NCI-H2227 treated with DMSO at 0.1 percent for 48 hours (cell line): ENCODE measurements at places on chromosomes 5 and 9.

DNA sequence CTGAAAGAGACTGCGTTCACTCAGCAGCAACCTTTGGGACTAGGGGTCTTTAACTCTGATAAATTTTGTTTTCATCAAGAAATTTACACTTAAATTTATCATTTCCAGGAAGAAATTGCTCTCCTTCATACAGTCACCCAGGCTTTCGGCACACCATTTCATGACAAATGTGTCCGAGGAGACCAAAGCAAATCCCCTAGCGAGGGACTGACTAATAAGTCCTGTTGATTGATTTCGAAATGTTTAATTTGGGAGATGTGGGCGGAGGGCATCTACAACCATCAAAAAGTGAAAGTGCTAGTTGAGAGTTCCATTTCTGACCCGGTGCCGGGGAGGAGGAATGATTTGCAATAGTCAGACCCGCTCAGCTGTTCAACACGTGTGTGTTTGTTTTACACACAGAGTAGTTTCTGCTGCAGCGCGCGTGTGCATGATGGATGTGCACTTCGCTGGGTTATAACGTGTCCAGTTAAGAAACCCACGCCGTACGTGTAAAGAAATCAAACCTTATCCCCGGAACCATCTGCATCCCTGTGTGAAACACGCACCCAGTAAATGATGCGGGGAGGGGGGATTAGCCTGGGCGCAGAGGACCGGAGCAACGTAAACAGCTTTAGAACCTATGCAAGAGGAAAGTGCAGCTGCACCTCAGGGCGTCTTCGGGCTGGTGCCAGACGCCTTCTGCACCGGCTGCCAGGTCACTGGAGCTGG is 845 bp upstream of the NR4A3 start:
- no peak for DNase-seq

- DNase-seq: no peak
These were observed 23.7 kb upstream of the OR2S2 start for GRCh38 chr9:35981699-35982098.

- DNase-seq: peak; percentile 57
These were observed 25.0 kb upstream of the FREM1 start for GRCh38 chr9:14935106-14935751.

DNA sequence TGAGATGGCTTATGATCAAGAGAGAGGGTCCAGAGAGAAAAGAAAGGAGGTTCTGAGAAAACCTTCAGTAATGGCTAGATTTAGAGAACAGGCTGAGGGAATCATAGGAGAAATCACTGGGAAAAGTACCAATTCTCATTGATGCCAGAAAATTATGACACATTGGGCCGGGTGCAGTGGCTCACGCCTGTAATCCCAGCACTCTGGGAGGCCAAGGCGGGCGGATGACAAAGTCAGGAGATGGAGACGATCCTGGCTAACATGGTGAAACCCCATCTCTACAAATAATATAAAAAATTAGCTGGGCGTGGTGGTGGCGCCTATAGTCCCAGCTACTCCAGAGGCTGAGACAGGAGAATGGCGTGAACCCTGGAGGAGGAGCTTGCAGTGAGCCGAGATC is 29.5 kb upstream of the PLIN2 start:
- DNase-seq: no peak

DNA sequence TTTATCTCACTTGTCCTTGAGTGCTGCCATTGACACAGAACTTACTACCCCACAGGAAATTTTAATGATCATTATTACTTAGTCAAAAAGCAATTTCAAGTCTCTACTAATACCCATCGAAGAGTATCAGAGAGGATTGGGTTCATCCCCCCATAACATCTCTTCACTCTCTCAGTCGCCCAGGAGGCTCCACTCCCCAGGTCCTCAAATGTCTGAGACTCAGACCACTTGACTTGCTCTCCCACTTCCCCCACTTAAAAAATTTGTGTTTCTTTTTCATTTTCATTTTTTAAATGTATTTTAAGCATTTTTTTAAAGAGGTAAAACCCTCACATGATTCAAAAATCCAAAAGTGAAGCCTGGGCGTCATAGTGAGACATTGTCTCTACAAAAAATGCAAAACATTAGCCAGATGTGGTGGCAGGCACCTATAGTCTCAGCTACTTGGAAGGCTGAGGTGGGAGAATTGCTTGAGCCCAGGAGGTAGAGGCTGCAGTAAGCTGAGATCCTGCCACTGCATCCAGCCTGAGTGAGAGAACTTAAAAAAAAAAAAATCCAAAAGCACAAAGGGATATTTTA is 56.8 kb upstream of the TRAF1 start:
- DNase-seq: no peak
